ENCODE measurements at places on chromosomes 3 and 15.

GRCh38 chr3:13812034-13812471, 67.8 kb downstream of the WNT7A start:
- no peak for DNase-seq

GRCh38 chr3:172782235-172782634, 31.7 kb downstream of the ECT2 start:
- no peak for DNase-seq

DNA sequence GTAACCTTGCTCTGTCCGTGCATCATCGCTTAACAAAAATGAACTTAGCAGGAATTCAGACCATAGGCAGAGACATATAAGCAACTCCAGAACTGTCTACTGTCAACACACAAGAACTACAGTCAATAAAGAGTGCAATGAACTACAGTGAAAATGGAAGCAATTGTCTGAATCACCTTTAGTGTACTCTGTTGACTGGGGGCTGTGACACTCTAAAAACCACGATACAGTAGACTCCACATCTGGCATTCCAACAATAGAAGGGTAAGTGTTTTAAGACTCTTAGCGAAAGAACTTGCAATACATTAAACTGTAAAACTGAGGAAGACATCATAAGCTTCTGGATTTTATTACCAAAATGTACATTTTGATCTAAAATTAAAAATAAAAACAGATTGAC, 347.3 kb downstream of the ZBTB20 start:
- no peak for DNase-seq

GRCh38 chr3:12449889-12450682, 34.2 kb upstream of the TSEN2 start:
- no peak for DNase-seq

DNA sequence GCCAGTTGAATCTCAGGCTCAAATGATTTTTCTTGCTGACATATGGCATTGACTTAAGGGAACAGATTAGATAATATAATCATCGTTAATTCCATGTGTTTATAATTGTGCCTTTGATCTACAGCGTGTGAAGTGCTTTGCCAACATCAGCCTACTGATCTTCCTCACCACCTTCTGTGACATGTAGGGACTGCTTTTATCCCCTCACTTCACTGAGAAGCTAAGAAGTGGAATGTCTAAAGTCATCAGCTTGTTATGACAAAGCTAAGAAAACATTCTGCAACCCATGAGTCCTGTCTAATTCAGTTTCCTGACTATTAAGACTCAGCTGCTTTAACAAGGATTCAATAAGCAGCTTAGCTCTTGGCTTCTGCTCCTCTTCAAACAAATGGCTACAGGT, 106.0 kb downstream of the MYH15 start:
- DNase-seq = no peak

GRCh38 chr3:123540285-123540684, 44.6 kb downstream of the HACD2 start:
- no peak for DNase-seq

DNA sequence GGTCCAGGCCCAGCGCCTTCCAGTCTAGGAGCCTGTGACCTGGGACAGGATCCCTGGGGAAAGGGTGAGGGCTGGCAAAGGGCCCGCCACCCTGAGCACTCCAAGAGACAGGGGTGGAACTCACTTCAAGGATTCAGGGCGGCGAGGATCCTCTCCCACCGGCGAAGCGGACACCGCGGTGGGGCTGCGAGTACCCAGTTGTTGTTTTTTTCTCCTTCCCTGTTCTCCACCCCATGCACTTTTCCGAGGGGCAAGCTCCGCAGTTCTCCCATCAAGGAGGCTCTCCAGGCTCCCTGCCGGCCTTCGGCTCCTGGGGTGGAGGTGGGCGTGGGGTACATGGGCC, 387 bp upstream of the PAQR5 start:
- no peak for DNase-seq

GRCh38 chr3:177934001-177934891, 602.0 kb upstream of the KCNMB2 start:
- no peak for DNase-seq

Measured in activated CD4-positive, alpha-beta memory T cell treated with anti-CD3 and anti-CD28 coated beads for 36 hours (primary cell).